HuH-7.5 (cell line): ENCODE measurements at places on chromosomes 12 and 14.

- DNase-seq, result no peak
Measured at GRCh38 chr14:91374287-91374878, 43.2 kb downstream of the CCDC88C start.

- no peak for DNase-seq
Measured at GRCh38 chr14:43165651-43166050, 1341.4 kb downstream of the FSCB start.

GRCh38 chr14:63203618-63204406, 431 bp upstream of the RHOJ start:
- DNase-seq, result no peak

DNA sequence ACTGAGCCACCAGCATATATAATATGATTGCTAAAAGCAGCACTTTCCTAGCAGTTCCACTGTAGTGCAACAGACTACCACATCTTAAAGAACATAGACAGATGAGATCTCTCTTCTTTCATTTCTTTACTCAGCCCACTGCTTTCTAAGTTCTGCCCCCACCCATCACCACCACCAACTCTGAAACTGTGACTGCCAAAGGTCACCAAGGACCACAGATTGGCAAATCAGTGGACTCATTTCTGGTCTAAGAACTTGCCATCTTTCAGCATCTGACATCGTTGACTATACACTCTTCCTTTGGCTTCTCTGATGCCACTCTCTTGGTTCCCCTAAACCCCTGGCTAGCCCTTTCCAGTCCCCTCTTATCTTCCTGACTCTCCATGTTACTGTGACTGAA, 38.4 kb downstream of the IFNG start:
- DNase-seq, result no peak

- DNase-seq, result no peak
Measured at GRCh38 chr14:87255058-87255457, 737.9 kb downstream of the GALC start.

DNA sequence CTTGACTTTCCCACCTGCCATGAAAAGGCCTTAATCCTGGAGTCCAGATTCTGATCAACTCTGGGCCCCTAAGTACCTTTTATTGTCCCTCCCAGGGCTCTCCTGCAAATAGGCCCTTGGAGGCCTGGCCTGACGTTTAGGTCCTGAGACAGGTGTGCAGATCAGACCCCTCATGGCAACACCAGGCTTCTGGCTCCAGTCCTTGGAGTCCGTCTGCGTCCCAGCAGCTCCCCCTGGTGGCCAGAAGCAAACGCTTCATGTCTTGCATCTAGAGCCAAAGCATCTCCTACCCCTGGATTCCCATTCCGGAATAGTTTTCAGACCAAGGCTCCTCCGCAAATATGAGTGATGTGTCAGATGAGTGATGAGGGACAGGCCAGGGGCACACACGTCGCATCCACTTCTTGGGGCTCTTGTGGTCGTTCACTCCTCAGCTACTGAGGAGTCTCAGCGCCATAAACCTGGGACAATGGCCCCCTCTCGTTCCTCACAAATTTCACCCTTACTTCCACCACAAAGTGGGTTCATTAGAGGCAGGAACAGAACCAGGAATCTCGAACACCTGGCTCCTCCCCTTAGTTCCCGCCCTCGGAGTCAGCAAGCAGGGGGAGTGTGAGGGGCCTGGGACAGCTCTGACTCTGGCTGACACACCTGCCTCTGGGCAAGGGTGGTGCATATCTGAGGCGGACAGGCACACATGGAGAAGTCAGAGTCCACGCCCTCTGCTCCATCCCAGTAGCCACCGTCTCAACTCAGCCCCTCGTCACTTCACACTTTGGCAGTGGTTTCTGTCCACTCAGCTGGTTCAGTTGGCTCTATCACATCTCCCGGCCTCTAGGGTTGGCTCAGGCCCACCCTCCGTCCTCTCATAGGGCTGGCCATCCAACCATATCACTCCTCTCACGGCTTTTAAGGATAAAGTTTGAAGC, 77.9 kb upstream of the PWP1 start:
- peak; percentile 74 for DNase-seq

- no peak for DNase-seq
Measured at GRCh38 chr12:19298836-19299605, 140.3 kb upstream of the AEBP2 start.

DNA sequence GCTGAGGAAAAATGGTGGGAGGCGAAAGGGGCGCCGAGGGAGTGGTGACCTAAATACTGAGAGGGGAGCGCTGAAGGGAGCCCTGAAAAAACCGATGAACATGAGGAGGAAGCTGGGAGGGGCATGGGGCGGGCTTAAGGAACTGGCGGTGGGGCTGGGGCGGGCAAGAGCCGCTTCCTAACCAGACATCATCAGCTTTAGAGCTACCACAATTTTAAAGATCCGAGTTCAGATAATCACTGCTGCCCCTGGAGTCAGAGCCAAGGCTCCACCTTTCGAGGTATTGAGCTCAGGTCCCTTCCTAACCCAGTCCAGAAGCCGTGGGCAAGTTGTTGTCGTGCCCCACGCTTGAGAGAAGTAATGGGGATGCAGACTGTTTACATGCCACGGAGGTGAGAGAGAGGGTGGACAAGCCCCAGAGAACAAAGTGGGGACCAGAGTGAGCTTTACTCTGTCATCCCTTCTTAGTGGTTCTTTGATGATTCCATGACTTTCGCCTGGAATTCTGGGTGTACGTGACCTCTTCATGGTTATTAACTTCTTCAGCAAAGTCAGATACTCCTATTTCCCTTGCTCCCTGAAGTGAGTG, 393 bp downstream of the ORMDL2 start:
- DNase-seq, result no peak

- no peak for DNase-seq
Measured at GRCh38 chr14:104953097-104953496, 25.1 kb downstream of the AHNAK2 start.

GRCh38 chr14:59360923-59361794, 104.0 kb downstream of the GPR135 start:
- DNase-seq, result peak; percentile 25

DNA sequence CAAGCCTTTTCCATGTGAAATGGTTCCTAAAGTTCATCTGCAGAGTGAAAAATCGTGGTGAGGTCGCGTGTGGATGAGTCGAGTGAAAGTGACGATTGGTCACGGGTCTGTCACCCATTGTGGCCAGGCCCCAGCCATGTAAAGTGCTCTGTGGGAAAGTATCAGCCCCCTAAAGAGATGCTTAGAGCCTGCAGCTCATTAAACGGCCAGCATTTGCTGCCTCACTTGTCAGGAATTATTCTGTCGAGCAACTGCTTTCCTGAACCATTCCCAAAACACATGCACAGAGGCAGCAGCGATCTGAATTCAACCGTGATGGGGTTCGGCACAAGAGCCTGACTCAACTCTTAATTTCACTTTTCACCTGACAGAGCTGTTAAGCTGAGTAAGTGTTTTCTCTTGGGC, 16.0 kb downstream of the DBX2 start:
- no peak for DNase-seq

DNA sequence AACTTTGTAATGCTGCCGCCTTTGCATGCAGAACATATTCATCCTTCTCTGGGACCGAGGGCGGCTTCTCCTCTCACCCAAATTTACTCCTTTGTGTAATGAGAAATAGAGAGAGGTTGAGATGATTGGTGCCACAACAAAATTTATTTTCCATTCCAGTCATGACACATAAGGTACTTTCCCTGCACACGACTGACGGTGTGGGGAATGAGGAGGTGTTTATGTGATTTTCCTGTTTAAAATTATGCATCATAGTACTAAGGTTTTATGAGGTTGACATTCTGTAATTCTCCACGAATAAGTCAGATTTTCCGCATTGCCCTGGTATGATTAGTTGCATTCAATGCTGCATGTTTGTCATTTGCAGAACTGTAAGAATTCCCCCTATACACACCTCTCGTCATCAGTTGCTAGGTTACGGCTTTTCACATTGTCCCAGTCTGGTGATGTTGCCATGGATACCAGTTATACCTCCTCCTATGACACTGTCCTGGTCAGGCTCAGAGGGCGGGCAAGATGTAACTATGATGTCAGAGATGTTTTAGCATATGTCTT, 23.1 kb downstream of the BICDL1 start:
- DNase-seq, result no peak

DNA sequence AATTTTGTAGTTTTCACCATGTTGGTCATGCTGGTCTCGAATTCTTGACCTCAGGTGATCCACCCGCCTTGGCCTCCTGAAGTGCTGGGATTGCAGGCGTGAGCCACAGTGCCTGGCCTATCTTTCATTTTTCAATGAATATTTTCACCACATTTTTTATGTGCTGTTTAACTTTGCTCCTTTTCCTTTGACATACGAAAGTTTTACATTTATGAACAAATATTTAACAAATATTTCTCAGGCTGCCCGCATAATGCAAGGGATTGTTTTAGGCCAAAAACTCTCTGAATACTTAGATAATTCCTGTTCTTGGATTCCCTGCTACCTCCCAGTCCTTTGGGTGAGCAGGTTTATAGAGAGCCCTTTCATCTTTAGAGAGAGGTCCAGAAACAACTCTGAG, 8.7 kb upstream of the CHST11 start:
- no peak for DNase-seq

GRCh38 chr14:102280376-102280962, 24.5 kb downstream of the MOK start:
- no peak for DNase-seq
